Hepatic stellate cell (primary cell): ENCODE measurements at places on chromosomes 3 and 15.
A peak's percentile ranks its signal among the peaks of the same experiment; 100 is the strongest.

- DNase-seq, result no peak
Observed at GRCh38 chr15:68749793-68750192, 70.9 kb downstream of the ANP32A start.

- DNase-seq, result no peak
Observed at GRCh38 chr15:40449275-40449674, 8.5 kb downstream of the BAHD1 start.

DNA sequence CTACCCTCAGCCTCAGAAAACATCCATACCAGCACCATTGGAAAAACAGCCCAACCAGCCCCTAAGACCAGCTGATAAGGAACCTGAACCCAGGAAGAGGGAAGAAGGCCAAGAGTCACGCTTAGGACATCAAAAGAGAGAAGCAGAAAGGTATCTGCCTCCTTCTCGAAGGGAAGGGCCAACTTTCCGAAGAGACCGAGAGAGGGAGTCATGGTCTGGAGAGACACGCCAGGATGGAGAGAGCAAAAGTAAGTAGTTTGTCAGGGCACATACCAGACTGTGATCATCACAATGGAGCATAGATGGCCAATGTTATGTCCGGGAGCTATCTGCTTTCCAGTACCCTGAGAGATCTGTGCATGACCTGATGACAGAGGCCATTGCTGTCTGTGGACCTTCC lies 31.0 kb upstream of the RBM5 start:
- no peak for DNase-seq

GRCh38 chr3:113485161-113485609 lies 29.8 kb downstream of the SPICE1 start:
- no peak for DNase-seq

GRCh38 chr15:67413770-67414390 lies 107.1 kb upstream of the C15orf61 start:
- peak; percentile 19 for DNase-seq

DNA sequence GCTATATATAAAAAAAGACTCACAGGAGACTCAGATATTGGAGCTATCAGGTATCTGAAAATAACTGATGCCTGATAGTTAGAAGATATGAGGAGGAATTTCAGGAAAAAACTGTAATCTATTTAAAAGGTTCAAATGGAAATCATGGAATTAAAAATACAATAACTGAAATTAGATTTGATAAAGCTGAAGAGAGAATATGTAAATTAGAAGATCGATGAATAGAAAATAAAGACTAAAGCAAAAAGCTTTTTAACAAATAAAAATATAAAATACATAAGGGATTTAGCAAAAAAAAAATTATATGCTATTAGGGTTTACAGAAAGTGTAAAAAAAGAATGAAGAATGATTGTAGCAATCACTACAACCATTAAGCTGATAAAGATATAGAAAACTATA lies 679.8 kb upstream of the LMCD1 start:
- DNase-seq, result no peak

DNA sequence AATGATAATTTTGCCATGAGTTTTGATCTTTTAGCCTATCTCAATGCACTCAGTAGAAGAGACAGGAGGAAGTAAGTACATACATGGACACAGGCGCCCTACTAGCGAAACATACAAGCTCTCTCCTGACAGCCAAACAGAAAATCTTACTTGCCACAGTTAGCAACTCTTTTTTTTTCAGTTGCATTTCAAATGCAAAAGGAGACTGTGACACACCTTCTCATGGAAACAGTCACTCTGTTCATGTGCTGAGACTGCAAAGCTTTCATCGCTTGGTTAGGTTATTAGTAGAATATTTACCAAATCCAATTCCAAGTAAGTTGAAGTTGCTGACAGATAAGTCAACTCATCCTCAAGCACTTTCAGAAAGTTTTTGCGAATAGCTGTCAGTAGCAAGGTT lies 223.3 kb downstream of the FOXP1 start:
- DNase-seq, result no peak

GRCh38 chr3:50370594-50370993 lies 11.3 kb upstream of the TMEM115 start:
- no peak for DNase-seq

GRCh38 chr15:51366920-51367319 lies 25.5 kb downstream of the GLDN start:
- no peak for DNase-seq

- no peak for DNase-seq
Observed at GRCh38 chr15:82314769-82315518, 34.3 kb downstream of the GOLGA6L10 start.

GRCh38 chr3:152874896-152875749 lies 40.2 kb downstream of the P2RY1 start:
- no peak for DNase-seq

- no peak for DNase-seq
Observed at GRCh38 chr3:64916192-64916798, 228.5 kb upstream of the ADAMTS9 start.

- no peak for DNase-seq
Observed at GRCh38 chr3:15467227-15468181, 40.1 kb downstream of the EAF1 start.

DNA sequence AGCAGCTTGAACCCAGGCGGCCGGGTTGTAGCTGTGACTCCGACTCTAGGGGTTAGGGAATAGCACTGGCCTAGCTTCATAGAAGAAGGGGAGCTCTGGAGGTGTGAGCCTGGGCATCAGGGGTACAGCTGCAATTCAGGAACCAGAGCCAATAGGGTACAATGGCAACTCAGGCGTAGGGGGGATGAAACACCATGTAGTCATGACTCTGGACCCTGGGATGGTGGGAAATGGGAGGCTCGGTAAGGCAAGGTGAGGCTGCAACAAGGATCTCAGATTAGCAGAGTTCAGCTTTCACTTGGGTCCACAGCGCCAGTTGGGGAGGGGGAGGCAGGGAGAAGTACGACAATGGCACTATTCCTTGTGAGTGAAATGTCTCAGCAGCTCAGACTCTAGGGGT lies 210.2 kb upstream of the LYSMD4 start:
- DNase-seq, result no peak

DNA sequence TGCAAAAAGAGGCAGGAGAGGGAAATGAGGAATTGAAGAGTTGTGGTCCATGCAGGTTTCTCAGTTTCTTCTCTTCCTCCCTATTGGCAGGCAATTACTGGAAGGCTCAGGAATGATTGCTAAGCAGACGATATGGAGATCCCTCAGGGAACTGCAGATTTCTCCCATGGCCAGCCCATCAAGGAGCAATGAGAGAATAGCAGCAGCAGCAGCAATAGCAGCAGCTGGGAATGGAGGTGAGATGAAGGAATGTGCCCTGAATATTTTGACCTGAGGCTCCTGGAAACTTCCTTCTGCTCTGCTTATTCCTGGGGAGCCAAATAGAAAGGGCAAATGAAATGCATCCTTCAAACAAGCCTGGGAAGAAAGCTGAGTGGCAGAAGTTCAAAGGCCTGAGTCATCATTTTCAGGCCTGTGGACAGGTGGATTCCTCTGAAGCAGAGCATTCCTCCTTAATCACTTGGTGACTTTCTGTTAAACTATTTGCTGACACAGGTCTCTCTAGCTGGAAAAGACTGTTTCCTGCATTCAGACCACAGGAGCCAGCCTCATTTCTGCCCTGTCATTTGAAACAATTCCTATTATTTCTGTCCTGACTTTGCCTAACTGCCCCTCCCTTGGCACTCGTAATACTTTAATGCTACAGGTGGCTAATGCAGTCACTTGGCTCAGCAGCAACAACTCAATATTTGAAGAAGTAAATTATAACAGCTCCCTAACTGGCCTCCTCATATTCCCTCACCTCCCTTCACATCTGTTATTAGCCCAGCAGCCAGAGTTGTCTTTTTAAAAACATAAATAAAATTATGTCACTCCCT lies 146.9 kb upstream of the GADL1 start:
- peak; percentile 54 for DNase-seq

DNA sequence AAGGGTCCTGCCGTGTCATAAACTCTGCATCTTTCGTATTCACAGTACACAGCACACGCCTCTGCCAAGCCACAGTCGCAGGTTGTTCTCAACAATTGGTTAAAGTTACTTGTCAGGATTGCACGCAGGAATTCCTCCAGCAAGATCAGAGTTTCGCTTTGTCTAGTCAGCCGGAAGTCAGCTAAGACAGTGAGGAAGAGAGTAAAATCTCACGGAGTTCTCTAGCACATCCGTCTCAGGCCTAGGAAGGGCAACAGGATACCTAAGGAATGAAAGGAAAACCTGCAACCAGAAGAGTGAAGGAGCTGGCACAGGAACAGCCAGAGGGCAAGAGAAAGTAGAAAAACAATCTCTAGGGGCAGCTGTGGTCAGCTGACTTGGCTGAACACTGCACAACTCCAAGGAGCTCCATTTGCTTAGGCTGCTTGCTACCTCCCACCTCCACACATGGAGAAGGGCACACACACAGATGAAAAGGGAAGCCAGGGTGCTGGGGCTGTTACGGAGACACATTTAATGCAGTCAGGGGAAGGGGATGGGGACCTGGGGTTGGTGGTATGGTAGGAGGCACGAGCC lies 23.7 kb downstream of the RORA start:
- no peak for DNase-seq
